Stimulated activated CD4-positive, alpha-beta T cell treated with anti-CD3 and anti-CD28 coated beads, Interleukin-1b, Interleukin-23, amount 100 ng/mL, for 1 hour (primary cell): ENCODE measurements at places on chromosomes 5 and 9.

- no peak for DNase-seq
Measured at GRCh38 chr9:83023151-83023550, 39.8 kb downstream of the RASEF start.

- DNase-seq: no peak
Measured at GRCh38 chr5:149432911-149433401, 53.9 kb upstream of the IL17B start.

GRCh38 chr5:55868846-55869245, 17.7 kb downstream of the IL31RA start:
- no peak for DNase-seq

DNA sequence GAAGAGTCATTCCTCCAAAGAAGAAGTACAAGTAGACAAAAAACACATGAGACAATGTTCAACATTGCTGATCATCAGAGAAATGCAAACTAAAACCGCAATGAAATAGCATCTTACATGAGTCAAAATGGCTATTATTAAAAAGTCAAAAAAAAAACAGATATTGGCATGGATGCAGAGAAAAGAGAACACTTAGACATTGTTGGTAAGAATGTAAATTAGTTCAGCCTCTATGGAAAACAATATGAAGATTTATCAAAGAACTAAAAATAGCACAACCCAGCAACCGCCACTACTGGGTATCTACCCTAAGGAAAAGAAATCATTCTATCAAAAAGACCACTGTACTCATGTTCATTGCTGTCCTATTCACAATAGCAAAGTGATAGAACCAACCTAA, 157.5 kb downstream of the CHSY3 start:
- DNase-seq: no peak

GRCh38 chr9:75907329-75907728, 16.9 kb downstream of the PCSK5 start:
- DNase-seq: no peak

GRCh38 chr9:20728493-20729220, 44.6 kb downstream of the FOCAD start:
- no peak for DNase-seq

- DNase-seq: no peak
Measured at GRCh38 chr9:137555179-137555578, 3.5 kb downstream of the MRPL41 start.

DNA sequence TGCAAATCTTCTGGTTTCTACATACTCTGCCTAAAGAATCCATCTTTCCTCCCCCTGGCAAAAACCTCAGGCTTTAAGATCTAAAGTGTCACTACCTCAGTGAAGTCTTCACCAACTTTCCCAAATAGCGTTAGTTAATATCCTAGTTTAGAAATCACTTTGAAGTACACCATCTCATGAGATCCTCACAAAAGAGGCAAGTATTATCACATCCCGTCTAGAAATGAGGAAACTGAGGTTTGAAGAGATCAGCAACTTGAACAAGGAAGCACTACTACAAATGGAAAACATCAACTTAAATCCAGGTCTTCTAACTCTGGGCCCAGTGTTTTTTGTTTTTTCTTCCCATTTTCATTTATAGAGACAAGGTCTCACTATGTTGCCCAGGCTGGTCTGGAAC, 4.6 kb downstream of the AP3B1 start:
- DNase-seq: no peak

DNA sequence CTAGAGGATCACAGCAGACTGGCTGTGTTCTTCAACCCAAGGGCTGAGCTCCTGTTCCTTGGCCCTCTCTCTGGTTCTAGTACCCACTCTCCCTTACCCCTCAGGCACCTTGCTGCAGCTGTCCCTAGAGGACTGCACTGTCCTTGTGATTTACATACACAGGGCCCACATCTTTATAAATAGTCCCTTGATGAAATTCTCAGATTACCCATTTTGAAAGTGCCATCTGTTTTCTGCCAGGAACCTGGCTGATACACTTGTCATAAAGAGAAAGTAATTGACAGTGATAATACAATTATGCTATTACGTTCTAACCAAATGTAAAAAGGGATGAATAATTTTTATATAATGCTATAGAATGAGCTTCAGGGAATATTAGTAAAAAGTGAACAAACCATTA, 16.5 kb upstream of the SPARC start:
- no peak for DNase-seq

- no peak for DNase-seq
Measured at GRCh38 chr5:54946306-54946819, 39.0 kb downstream of the ESM1 start.

DNA sequence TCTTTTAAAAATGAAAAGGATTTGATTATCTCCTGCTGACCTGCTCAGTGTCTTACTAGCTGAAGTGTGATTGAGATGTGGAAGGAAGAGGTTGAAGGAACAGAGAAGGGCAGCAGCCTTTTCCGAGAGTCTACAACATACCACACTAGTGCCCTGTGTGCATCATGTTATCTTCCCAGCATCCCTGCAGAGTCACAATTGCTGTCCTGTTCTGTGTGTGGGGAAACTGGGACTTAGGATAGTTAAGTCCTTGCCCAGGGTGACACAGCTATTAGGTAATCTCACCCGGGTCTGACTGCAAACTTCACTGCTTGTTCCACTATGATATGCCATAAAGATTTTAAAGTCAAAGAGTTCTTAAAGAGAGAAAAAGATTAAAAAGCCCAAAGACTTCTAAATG, 55.8 kb downstream of the FAM78A start:
- DNase-seq: no peak

GRCh38 chr5:67163231-67163756, 33.3 kb downstream of the CD180 start:
- no peak for DNase-seq

- no peak for DNase-seq
Measured at GRCh38 chr5:88944751-88945531, 62.0 kb upstream of the MEF2C start.

- DNase-seq: no peak
Measured at GRCh38 chr9:22215521-22215920, 206.4 kb upstream of the CDKN2B start.

DNA sequence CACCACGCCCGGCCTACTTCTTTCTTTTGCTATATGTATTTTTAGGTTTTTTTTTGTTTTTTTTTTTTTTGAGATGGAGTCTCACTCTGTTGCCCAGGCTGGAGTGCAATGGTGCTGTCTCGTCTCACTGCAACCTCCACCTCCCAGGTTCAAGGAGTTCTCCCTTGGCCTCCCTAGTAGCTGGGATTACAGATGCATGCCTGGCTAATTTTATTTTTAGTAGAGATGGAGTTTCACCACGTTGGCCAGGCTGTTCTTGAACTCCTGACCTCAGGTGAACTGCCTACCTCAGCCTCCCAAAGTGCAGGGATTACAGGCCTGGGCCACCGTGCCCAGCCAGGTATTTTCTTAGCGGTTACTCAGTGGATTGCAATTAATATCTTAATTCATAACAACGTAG, 23.9 kb upstream of the C5orf24 start:
- DNase-seq: no peak

DNA sequence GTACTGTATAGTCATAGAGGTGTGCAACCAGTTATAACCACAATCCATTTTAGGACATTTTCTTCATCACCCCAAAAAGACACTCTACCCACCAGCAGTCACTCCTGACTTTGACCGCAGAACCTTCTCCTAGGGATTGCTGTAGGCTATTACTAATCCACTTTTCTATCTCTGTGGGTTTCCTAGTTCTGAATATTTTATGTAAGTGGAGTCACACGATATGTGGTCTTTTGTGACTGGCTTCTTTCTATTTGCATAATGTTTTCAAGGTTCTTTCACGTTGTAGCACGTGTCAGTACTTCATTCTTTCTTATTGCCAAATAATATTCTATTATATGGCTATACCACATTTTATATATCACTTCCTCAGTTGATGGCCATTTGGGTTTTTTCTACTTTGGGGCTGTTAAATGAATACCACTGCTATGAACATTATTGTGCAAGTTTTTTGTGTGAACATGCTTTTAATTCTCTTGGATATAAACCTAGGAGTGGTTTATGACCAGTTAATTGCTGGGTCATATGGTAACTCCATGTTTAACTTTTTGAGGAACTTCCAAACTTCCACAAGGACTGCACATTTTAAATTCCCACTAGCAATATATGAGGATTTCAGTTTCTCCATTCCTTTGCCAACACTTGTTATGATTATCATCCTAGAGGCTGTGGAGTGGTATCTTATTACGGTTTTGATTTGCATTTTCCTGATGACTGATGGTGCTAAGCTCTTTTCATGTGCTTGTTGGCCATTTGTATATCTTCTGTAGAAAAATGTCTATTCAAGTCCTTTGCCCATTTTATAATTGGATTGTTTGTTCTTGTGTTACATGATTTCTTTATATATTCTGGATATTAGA, 37.8 kb downstream of the MRRF start:
- DNase-seq: no peak

GRCh38 chr5:132456296-132456986, 34.1 kb downstream of the IRF1 start:
- DNase-seq: no peak

- DNase-seq: no peak
Measured at GRCh38 chr5:177427211-177427822, 841 bp downstream of the GRK6 start.

DNA sequence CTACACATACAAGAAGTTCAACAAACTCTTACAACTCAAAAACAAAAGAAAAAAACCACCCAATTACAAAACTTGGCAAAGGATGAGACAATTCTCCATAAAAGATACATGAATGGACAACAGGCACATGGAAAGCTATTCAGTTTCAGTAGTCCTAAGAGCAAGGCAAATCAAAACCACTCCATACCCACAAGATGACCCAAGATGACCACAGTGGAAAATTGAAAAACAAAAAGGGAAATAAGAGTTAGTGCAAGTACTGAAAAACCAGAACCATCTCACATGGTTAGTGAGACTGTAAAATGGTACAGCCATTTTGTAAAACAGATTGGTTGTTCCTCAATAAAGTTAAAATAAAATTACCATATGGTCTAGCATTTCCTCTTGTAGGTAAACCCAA, 287.1 kb upstream of the CDH9 start:
- DNase-seq: no peak

- DNase-seq: no peak
Measured at GRCh38 chr5:103397739-103398581, 139.4 kb downstream of the MACIR start.

DNA sequence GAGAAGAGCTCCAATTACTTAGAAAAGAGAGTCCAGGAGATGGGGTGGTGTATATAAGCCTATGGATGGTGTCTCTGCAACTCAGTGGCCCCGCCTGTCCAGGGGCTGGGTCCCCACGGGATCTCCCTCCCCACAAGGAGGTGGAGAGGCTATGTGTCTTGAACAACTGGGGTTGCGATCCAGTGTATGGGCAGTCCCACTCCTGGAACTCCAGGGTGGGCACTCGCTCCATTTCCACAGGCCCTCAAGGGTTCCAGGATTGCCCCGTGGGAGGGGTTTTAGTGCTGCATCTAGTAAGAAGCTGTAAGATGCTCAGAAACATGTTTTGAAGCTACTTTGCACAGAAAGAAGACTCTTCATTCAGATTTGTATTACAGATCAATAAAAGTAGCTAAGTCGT, 558 bp upstream of the SMAD5 start:
- DNase-seq: no peak

- DNase-seq: peak; percentile 6
Measured at GRCh38 chr5:113663879-113664541, 150.5 kb downstream of the YTHDC2 start.

DNA sequence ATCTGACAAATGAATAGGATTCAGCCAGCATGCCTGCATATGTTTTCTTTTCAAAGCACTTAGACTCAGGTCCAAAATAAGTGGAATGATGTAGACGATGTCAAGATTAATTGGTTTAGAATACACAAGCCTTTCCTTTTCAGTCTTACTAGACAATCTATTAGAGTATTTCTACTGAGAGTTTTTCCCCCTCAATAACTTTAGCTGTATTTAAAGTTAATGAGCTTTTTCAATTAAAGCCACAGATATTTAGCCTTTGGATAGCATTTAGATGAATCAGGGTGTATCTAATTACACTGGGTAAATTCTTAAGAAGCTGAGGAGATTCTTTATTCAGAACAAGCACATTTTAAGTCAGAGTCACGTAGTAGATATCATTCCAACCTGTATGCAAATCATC, 198.7 kb upstream of the MPDZ start:
- no peak for DNase-seq

DNA sequence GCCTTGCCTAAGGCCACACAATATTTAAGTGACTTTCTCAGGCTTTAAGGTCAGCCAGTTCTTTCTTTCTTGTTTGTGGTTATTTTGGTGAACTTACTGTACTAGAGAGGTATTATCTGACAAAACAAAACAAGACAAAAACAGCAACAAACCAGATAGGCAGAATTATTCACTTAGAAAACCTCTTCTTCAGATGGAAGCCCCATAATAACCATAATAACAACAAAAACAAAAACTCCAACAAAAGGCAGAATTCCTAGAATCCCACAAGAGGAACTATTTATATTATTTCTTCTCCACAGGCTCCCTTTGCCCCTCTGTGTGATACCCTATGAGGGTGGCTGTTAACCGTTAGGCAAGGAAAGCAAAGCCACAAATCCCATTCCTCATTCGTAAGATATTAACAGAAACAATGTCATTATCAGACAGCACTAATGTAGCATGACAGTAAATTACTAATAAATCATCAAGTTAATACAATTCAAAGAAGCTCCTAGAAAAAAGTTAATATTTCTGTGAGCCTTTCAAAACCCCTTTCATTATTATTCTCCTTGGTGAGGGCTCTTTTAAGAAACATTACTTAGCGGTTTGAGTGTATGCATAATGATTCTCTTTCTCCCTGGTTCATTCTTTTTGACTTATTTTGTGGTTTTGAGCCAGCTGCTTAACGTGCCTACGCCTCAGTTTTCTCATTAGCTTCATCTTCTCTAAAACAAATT, 274.9 kb downstream of the EFNA5 start:
- no peak for DNase-seq

DNA sequence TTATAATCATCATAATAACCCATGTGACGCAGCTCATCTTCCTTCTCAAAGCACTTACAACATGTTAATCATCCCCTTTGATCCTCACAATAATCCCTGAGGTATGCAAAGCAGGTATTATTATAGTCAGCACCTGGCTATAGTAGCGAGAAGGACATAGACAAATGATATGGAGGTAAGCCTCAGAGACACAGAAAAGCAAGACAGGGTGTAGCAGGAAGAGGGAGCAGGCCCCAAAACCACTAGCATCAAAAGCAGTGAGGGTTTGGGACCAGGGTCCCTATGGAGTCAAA, 139.2 kb upstream of the SLC30A5 start:
- DNase-seq: no peak

- DNase-seq: no peak
Measured at GRCh38 chr5:135821802-135822201, 12.7 kb upstream of the SLC25A48 start.

- no peak for DNase-seq
Measured at GRCh38 chr9:89600831-89601230, 4.0 kb upstream of the GADD45G start.
